Activated CD4-positive, alpha-beta T cell treated with anti-CD3 and anti-CD28 coated beads, Interleukin-2, amount 10 ng/mL, durations not matched to agents 7 days and 5 days (primary cell): ENCODE measurements at places on chromosomes 3 and 15.
A peak's percentile ranks its signal among the peaks of the same experiment; 100 is the strongest.

DNA sequence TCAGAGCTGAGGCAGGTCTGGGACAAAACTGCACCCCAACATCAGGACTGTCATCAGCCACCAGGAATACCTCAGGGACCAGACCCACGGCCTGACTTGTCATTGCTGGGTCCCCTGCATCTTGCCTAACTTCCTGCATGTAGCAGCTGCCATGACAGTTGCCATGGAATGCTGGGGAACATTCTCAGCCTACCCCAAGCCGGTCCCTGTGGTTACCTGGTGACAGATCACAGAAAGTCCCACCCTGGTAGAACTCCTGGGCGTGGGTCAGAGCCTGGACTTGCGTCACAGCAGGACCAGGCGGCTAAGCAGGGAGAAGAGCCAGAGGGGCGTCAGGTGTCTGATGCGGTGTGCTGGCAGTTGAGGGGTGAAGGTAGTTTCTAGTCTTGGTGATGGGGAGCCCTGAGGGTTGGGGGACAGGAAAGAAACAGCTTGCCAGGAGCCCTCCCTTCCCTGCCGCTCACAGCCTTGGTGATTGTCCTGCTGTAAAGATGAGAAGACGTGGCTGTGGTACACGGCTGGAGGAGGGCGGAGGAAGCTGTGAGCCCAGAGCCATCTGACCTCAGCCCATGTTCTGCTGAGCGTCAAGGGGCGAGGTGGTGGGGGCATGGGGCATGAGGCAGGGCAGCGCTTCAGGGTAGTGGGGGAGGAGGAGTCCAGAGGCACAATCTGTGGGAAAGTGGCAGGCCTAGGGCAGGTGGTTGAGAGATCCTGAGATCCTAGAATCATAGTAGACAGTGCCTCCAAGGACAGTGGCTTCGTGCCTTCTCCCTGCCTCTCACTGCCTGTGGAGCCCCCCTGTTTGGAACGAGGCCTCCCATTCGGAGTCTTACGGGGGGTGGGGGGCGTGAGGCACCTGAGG lies 5.4 kb downstream of the H1-8 start:
- no peaks in the 10 kb centered on the region for H3K4me1 ChIP-seq
- no peaks in the 10 kb centered on the region for H3K36me3 ChIP-seq
- no peak for DNase-seq

- no peaks in the 10 kb centered on the region for H3K4me1 ChIP-seq
- no peaks in the 10 kb centered on the region for H3K36me3 ChIP-seq
- no peaks in the 10 kb centered on the region for H3K27me3 ChIP-seq
- H3K27ac ChIP-seq: no peak overlapping the region
- peak; percentile 21 for DNase-seq
- H3K4me3 ChIP-seq: no peak overlapping the region
These were observed 174.0 kb upstream of the PRICKLE2 start for GRCh38 chr3:64399205-64399800.

DNA sequence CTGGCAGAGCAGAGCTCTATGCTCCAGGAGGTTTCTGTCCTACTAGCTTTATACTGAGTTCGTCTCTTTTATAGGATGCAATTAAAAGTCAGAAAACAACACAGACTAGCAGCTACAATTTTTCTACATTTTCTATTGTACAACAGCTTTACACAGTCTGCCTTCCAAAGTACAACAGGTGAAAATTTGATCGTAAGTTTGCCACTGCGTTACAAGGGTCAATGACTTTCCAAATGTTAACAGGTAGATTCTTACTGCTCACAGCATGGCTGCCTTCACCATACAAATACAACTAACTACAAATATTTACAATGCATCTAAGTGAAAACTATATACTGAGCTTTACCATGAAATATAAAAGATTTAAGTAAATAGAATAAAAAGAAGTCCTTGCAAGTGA lies 268.6 kb upstream of the SLCO3A1 start:
- no peak for DNase-seq
- H3K27ac ChIP-seq: no peak overlapping the region
- H3K36me3 ChIP-seq: no peaks in the 10 kb centered on the region
- no peak overlapping the region for H3K4me3 ChIP-seq

DNA sequence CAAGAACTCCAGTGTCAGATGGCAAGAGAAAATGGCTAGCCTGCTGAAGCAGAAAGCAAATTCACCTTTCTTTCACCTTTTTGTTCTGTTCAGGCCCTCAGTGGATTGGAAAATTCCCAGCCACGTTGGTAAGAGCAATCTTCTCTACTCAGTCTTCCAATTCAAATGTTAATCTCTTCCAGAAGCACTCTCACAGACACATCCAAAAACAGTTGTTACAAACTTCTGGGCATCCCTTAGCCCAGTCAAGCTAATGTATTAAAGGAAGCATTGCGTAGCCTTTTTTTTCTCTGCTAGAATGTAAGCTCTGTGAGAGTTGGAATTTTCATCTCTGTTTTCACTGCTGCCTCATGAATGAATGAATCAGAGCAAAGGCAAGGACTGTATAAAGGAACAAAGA lies 109.2 kb upstream of the ROBO2 start:
- H3K4me3 ChIP-seq: no peak overlapping the region
- no peaks in the 10 kb centered on the region for H3K36me3 ChIP-seq
- no peaks in the 10 kb centered on the region for H3K27me3 ChIP-seq
- H3K27ac ChIP-seq: no peak overlapping the region
